Effector CD4-positive, alpha-beta T cell (primary cell): ENCODE measurements at places on chromosomes 16 and 17.
A peak's percentile ranks its signal among the peaks of the same experiment; 100 is the strongest.

DNA sequence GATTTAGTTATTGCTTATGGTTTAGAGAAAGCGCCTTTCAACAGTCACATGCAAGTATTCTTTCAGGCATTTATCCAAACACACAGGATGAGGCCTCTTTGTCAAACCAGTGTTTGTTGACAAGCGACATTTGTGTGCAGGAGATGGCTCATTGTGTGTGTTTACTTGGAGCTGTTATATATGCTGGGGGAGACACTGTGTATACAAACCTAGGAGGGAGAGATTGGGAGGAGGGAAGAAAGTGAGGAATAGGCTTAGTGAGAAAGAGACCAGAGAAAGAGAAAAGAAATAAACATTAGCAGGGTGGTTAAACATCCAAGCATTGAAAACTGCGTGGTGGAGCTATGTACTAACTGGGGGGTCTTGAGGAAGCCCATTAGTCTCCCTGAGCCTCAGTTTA is 437.6 kb downstream of the MAF start:
- DNase-seq = no peak

DNA sequence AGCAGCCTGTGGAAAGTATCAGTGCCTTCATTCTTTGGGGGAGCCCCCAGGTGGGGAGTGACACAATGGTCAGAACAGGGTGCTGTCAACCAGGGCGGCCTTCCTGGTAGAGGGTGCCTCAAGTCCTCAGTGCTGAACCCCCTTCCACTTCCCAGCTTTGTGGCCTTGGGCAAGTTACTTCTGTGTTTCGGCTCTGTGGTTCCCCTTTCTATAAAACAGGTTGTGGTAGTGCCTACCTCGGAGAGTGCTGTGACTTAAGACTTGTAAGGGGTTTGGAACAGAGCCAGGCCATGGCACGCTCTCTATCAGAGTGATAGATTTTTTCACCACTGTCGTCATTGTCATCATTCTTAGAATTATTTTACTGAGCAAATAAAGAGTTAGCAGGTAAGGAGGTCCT is 141.1 kb downstream of the CCDC182 start:
- peak; percentile 62 for DNase-seq

GRCh38 chr17:1573932-1574696 is 11.5 kb upstream of the PITPNA start:
- peak; percentile 22 for DNase-seq

DNA sequence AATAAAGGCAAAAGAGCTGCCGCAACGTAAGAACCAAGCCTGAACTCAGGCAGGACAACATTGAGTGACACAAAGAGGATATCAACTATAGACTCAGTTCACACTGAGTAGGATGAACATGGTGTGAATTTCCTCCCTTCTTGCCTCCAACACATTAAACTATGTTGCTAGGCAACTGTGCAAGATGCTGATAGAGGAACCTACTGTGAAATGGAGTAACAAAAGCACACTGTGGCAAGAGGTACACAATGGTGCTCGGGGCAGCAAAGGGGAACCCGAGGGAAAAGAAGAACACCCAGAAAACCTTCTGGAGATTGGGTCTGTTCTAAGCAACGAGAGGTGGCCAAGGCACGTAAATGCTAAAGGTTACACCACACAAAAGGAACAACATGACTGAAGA is 34.1 kb downstream of the GRB2 start:
- no peak for DNase-seq

DNA sequence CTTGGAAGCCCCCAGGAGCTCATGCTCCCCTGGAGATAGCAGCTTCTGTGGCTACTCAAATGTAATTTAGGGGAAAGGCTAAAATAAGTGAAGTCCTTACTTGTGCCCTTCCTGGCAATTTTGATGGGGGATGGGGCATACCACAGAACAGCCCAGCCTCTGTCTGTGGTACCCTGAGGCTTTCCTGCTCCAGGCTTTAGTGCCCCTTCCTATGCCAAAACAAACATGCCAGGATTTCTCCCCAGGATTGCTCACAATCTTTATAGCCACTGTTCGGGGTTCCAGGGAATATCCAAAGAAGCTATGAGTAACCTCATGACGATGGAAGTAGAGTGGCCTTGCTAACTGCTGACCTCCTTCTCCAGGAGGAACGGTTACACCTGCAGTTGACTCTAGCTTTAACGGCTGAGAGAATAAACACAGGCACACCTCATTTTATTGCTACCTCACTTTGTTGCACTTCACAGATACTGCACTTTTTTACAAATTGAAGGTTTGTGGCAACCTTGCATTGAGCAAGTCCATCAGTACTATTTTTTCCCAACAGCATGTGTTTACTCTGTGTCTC is 24.9 kb downstream of the CCL4 start:
- DNase-seq = no peak

DNA sequence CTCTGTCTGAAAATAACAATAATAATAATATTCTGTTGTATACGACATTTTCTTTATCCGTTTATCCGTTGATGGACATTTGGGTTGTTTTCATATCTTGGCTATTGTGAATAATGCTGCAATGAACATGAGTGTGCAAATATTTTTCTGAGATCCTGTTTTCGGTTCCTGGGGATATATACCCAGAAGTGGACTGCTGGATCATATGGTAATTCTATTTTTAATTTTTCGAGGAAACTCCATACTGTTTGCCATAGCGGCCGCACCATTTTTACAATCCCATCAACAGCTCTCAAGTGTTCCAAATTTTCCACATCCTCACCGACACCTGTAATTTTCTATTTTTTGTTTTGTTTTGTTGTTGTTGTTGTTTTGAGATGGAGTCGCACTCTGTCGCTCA is 5.3 kb upstream of the PRSS41 start:
- no peak for DNase-seq

DNA sequence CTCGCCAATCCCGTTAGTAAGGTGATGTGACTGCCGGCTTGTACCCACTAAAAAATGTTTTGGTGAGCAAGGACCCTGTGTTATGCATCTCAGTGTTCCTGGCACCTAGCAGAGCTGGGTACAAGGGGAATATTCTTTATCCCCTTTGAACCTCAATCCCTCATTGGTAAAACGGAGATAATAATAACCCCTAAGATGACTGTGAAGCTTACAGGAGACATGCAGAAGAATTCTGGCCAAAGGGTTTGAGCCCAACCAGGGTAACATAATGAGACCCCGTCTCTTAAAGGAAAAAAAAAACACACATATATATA is 896 bp downstream of the GGA2 start:
- no peak for DNase-seq

DNA sequence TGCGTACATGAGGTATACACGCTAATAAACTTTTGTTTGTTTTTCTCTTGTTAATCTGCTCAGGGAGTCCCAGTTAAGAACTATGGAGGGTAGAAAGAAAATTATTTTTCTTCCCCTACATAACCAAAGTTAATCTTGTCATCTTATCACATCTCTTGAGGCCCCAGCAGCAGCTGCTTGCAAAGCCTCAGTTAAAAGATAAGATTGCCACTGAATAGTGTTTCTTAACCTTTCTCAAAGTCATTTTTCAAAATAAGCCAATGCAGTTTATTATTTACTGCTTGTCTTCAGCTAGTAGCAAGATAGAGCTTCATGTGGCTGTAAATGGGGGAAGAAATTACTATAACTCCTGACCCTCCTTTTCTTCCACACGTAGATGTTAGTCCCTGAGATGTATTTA is 21.5 kb upstream of the APOH start:
- DNase-seq = no peak

GRCh38 chr16:28913946-28914724 is 10.9 kb downstream of the RABEP2 start:
- no peak for DNase-seq

GRCh38 chr17:59666235-59666634 is 41.0 kb downstream of the PTRH2 start:
- DNase-seq = no peak

GRCh38 chr16:53530046-53530445 is 27.0 kb upstream of the AKTIP start:
- no peak for DNase-seq

GRCh38 chr17:77831474-77832179 is 126.9 kb upstream of the TNRC6C start:
- no peak for DNase-seq

DNA sequence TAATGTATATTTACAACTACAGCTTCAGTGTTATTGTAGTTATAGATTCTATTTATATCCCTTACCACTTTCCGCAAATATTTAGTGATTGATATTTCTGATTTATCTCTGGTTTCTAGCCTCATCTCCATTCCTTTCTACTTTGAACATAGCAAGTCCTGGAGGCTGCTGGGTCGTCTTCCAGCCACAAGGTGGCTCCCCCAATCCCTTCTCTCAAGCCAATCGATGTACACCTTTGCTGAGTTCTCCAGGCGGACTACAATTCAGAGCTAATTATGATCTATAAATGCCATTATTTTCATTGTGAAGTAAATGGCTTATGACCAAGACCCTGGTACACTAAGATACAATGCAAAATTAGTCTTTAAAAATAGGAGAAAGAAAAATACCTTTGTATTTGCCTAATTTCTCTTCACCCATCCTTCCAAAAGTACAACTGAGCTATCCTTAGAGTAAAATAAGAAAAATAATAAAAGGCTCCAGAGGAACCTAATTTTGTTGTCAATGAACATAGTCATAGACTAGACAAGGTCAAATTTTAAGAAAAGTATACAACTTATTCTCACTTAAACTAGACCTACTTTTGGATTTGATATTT is 122.1 kb downstream of the SKAP1 start:
- DNase-seq = peak; percentile 23

GRCh38 chr16:30559690-30560089 is 1.5 kb upstream of the ZNF764 start:
- DNase-seq = no peak

DNA sequence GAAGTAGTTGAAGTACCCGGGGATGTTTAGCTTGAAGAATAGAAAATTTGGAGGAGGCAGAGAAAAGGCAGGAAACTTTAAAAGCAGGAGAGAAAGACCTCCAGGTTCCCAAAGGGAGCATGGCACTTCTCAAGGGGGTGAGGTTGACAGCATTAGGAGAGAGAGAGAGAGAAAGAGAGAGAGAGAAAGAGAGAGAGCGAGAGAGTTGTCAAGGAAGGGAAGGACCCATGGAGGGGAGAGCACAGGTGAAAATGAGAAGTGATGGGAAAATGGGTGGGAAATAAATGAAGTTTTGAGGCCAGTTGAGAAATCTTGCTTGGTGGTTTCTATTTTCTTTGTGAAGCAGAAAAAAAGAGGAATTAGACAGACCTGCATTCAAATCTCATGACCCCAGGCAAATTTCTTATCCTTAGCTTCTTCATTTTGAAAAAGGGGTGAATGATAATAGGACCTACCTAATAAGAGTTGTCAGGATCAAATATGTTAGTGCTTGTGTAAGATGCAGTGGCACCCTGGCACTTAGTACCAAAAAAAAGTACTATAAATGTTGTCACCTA is 24.0 kb downstream of the PRKCB start:
- no peak for DNase-seq

GRCh38 chr17:1769822-1770477 is 8.1 kb downstream of the SERPINF1 start:
- no peak for DNase-seq

DNA sequence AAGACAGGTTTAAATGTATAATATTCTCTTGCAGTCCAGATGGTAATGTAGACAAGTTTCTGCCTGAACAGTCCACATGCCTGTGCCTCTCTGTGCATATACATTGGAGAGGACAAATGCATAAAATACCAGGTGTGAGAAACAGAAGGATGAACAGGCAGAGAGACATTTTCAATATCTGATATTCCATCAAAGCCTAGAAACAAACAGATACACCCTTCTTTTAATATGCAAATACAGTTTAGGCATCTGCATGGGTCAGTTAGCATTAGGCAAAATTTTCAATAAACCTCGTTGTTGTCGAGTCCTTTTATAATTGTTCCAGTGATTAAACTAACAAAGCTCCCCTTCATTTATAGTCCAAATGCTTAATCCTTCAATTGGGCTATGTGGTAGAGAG is 897 bp downstream of the OMG start:
- DNase-seq = no peak

DNA sequence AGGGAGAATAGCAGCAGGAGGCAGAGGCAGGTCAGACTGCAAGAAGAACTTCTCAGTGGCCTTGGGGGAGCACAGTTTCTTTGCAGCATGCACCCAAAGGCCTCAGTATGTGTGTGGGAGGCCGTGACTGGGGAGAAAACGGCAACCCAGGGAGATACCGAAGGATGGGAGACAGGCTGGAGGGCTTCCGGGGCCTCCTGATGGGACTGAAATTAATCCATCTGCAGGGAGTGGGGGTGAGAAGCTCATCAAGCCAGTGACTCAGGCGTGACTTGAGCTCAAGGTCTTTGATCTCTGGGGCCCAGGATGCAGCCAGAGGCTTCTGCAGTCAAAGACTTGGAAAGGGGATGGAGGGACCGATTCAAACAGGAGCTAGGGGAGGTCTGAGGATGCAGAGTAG is 5.1 kb upstream of the C17orf113 start:
- no peak for DNase-seq

GRCh38 chr17:12133183-12133582 is 112.5 kb downstream of the MAP2K4 start:
- DNase-seq = no peak

DNA sequence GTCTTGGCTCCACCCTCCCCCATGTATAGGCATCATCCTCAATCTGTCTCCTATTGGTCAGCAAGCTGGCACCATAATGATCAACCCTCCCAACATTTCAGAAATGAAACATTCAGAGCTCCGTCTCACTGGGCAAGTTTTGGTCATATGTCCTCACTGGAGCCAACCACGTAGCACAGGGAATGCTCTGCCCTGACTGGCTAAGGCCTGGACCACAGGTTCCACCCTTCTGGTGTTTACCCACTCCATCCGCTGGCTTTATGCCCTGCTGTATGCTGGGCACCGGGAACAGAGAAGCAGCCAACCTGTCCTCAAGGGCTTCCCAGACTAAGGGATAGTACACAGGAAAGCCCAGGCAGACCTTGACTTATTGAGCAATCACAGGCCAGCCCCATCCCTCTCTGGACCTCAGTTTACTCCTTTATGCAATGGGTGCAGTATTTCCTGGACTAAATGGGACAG is 20.5 kb downstream of the MYO15A start:
- DNase-seq = no peak

DNA sequence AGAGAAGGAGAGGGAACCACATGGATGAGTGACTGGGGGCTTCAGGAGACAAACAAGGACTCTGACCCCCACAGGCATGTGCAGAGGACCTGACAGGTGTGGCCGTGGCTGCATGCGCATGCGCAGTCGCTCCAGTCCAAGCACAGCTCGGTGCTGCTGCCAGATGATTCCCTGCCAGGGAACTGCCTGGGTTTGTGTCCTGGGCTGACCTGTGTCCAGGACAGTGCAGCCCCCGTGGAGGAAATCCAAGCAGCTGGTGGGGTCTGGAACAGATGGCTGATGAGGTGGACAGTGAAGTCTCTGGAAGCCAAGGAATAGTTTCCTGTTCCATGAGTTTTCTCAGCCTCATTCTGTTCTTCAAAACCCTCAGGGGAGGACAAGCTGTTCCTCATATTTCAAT is 27.3 kb downstream of the LASP1 start:
- DNase-seq = no peak
